ENCODE measurements at places on chromosomes 1 and 21.

GRCh38 chr1:53725238-53725689, 13.7 kb downstream of the GLIS1 start:
- DNase-seq = no peak

DNA sequence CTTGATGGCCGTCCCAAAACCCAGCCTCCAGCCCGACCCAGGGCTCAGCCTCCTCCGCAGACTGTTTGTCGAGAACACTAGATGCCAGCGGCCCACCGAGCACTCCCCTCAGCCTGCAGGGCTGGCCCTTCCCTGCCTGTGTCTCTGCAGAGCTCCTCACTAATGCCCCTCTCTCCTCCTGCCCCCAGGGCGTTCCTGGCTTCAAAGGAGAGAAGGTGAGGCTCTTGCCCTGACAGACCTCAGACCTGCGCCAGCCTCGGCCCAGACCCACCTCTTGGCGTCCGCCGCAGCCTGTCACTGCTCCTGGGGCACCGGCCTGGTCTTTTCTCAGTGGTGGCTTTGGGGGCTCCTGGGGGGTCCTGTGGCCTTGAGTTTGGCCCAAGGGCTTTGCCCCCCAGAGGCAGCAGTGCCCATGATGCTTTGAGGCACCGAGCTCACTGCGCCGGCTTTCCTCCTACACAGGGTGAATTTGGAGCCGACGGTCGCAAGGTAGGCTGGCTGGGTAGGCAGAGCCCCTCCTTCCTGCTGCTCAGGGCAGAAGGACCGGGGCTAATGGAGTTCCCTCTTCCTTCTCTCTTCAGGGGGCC, 18.4 kb downstream of the COL6A2 start:
- no peak for DNase-seq

- DNase-seq = no peak
These were observed 413.5 kb downstream of the DUSP10 start for GRCh38 chr1:221328371-221328770.

GRCh38 chr1:108639899-108640560, 20.9 kb downstream of the HENMT1 start:
- no peak for DNase-seq

- peak; percentile 5 for DNase-seq
These were observed 33.8 kb upstream of the RPL11 start for GRCh38 chr1:23657659-23658275.

DNA sequence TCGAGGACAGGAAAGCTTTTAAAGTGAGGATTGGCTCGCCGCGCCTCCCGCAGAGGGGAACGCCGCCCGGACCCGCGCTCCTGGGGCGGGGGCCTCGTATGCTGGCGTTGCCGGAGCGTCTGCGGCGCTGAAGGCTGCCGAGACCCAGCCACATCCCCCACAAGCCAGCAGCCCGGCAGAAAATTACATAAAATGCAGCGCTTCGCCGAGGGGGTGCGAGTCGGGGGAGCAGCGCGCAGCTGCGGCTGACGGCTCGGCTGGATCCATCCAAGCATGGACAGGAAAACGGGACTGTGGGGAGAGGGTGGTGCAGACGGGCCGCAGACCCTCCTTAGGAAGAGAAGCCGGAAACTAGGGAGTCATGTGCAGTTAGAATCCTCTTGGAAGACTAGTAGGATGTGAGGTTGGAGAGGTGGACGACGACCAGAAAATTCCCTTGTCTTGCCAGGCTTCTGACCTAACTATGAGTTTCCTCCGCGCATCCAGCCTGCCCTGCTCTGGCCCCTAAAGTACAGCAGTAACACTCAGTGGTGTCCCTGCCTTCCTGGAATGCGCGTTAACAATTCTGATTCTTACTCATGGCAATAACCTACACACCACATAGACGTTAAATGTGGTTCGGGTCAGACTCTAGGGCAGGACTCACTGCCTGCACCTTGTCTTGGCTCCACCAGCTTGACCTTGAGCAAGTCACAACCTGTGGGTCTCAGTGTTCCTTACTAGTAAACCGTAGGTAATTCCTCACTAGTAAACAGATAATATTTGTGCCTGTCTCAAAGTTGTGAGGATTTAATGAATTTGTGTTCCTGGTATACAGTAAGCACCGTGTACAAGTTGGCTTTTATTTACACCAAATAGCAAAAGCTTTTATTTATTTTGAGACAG, 953 bp upstream of the BRWD1 start:
- peak; percentile 13 for DNase-seq

- no peak for DNase-seq
These were observed 55.5 kb downstream of the HMCN1 start for GRCh38 chr1:185789501-185790193.

GRCh38 chr1:112172294-112172882, 182.9 kb upstream of the KCND3 start:
- no peak for DNase-seq

DNA sequence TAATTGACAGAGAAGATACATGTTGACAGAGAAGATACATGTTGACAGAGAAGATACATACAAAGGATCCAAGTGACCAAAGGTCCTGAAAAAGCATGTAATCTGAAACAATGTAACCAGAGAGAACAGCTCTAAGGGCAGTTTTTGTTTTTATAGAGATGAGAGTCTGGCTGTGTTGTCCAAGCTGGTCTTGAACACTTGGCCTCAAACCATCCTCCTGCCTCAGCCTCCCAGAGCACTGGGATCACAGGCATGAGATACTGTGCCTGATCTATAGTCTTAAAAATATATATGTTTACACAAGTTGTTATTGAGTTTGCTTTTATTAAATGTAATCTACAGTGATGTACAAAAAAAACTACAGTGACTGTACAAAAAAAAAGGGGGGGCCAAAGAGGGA, 12.5 kb downstream of the MEAF6 start:
- DNase-seq = no peak

- no peak for DNase-seq
These were observed at the start of gene CR1 for GRCh38 chr1:207495801-207496792. TSS of gene CR1 (plus strand) at chr1:207496157. CDS start at chr1:207496268, 111 bp downstream.

GRCh38 chr1:9900142-9901043, 9.7 kb downstream of the CTNNBIP1 start:
- no peak for DNase-seq

GRCh38 chr1:154403261-154403943, 1.7 kb upstream of the IL6R start:
- no peak for DNase-seq

GRCh38 chr1:29878501-29878900, 642.2 kb downstream of the PTPRU start:
- DNase-seq = no peak

- no peak for DNase-seq
These were observed 644 bp downstream of the UBE4B start for GRCh38 chr1:10033359-10033845.

GRCh38 chr1:107299521-107299920, 158.7 kb downstream of the NTNG1 start:
- no peak for DNase-seq

GRCh38 chr21:24824209-24824608, 783.1 kb downstream of the MRPL39 start:
- DNase-seq = no peak

DNA sequence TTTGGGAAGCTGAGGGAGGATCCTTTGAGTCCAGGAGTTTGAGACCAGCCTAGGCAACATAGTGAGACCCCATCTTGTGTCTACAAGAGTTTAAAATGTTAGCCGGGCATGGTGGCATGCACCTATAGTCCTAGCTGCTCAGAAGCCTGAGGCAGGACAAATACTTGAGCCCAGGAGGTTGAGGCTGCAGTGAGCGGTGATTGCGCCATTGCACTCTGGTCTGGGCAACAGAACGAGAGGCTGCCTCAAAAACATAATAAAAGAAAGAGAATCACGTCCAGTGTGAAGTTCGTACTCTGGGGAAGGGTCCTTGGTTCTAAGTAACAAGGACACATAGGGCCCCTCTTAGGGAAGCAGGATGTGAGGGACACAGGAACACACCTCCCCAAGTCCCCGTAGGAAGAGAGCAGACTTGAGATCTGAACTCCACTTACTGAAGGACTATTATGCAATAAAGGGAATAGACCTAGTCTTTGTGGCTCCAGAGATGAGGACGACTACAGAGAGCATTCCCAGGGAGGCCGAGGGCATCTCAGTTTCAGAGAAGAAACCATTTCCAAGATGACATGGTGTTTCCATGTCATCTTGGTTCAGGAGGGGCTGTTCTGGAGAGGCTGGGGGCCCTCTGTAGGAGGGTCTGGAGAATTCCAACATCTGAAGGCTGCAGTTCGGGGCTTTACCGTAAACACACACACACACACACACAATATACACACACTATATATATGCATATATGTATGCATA, 10.8 kb upstream of the ENO1 start:
- no peak for DNase-seq

GRCh38 chr1:26739329-26739914, 43.6 kb downstream of the ARID1A start:
- no peak for DNase-seq

- DNase-seq = no peak
These were observed 58.7 kb downstream of the TRABD2B start for GRCh38 chr1:47938520-47938919.

DNA sequence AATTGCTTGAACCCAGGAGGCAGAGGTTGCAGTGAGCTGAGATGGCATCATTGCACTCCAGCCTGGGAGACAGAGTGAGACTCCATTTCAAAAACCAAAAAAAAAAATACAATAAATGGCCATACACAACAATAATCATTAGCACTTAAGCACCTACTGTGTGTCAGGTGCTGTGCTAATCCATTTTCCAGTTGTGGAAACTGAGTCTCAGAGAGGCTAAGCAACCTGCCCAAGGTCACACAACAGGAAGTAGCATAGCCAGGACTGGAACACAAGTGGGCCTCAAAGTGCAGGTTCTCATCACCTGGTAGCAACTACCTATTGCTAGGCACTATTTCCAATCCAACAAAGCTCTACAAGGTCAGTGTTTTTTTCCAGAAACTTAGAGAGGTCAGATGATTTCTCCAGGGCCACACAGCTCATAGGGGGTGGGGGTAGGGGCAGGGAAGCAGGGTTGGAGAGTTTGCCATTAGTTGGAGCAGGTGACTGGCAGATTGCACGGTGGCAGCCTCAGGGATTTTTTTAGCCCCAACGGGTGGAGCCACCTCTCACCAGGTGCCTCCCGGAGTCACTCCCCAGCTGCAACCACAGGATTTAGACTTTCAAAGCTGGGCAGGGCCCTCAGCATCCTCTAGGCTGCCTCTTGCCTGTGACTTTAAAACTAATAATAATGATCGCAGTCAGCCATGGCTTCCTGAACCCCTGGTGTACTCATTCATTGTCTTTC, 52.5 kb upstream of the ID3 start:
- no peak for DNase-seq

GRCh38 chr1:160400646-160401486, 502 bp downstream of the VANGL2 start:
- no peak for DNase-seq

- no peak for DNase-seq
These were observed 83.1 kb downstream of the PTBP2 start for GRCh38 chr1:96804648-96805047.

GRCh38 chr1:246147524-246148461, 359.3 kb downstream of the SMYD3 start:
- no peak for DNase-seq

DNA sequence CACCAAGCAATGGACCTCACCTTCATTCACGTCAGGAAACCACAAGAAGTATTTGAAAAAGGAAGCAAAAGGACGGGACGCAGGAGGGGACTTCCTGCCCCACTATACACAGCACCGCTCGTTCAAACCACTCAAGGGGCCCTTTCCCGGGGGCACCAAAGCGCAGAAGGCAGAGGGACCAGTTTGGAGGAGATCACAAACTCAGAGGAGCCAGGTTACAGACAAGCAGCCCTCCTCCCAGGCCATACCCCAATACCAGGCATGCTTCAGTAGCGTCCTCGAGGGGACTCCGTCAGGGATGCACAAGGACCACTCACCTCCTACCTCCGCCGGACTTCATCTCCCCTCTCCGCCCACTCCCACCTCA, 685 bp downstream of the CRTC2 start:
- no peak for DNase-seq

- DNase-seq = no peak
These were observed 353.7 kb upstream of the ESRRG start for GRCh38 chr1:217076902-217077301.

DNA sequence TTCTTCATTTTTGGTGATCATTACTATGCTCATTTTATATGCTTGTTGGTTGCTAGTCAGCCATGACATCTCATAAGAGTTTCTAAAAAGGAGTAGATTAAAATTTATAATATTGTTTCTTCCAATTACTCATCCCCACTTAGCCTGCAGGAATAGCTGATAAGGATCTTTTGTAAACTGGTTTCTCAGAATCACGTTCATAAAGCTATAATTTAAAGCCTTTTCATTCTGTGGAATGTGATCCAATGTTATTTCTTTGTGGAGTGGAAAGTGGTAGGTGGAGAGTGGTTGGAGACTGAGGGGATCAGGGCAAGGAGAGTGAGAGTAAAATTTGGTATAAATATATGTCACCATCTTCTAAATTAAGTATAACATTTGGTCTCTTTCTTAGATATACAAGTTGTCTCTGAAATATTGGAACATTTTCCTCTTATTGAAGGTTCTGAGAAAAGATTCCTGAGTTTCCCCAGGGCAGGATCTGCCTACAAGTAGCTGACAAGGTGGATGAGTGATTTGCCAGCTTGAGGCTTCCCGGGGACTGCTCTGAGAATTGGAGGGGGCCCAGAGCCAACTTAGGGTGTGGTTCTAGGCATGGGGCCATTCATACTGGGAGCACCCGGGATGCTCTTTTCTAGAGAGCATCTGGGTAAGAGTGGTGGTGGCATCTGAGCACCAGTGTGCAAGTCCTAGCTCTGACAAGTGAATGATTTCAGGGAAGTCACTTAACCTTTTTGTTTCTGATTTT, 116.4 kb downstream of the TBX19 start:
- no peak for DNase-seq

- DNase-seq = no peak
These were observed 39.4 kb downstream of the PIK3C2B start for GRCh38 chr1:204455063-204455830.

- no peak for DNase-seq
These were observed 9.2 kb downstream of the KCNJ6 start for GRCh38 chr21:37907076-37907475.

DNA sequence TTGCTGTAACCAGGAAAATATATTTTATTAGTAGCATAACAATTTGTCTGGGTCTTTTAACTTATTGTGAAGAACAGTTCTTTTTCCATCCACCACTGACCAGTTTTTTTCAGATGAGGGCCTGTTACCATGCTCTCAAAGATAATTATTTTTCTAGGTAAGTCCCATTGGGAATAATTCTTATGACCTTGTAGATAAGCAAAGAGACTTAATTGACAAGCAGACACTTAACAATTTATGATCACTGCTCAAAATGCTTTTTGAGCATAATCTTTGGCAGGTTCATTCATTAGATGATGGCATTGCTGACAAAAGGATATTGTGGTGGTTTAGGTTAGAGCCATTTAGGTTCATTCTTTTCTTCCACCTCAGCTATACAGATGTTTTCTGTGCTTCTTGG, 6.6 kb downstream of the SNX27 start:
- DNase-seq = no peak
